T follicular helper cell (primary cell): ENCODE measurements at places on chromosomes 12 and 14.

- DNase-seq = peak; percentile 82
These were observed at the start of gene PPP1R3E for GRCh38 chr14:23302290-23303225. PPP1R3E (minus strand) TSS chr14:23302859; CDS start chr14:23302576, 283 bp downstream.

- DNase-seq = no peak
These were observed 116.6 kb downstream of the ETV6 start for GRCh38 chr12:11765817-11766794.

DNA sequence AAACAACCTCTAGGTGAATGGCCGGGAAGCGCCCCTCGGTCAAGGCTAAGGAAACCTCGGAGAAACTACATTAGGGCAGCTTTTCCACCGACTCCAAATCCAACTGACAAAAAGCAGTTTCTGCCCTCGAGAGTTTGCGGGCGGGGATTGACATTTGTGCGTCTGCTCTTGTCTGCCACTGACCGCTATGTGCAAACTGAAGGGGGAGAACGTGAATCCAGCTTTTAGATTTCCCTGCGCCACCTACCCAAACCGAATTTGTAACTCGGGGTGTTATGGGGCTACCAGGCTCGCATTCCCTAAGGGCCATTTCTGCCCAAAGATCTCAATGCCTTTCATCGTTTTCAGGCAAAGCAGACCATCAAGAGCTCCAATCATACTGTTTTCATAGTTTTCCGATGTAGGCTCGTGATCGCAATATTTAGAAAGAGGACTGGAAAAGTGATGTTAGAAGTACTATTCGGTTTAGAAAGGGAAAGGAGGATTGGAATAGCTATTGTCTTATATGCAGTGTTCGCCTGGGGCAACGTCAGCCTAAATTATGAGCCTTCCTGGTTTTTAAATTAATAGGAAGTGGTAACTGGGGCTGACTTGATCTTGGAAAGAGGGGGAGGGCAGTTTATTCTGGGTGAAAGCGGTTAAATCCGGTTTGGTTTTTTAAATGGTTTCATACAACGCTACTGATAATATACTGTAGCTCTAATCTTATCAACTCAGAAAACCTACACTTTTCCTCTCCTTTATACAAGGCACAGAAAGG is 45.4 kb downstream of the BCAT1 start:
- DNase-seq = no peak

- DNase-seq = no peak
These were observed 32.8 kb downstream of the MSRB3 start for GRCh38 chr12:65311260-65311659.

DNA sequence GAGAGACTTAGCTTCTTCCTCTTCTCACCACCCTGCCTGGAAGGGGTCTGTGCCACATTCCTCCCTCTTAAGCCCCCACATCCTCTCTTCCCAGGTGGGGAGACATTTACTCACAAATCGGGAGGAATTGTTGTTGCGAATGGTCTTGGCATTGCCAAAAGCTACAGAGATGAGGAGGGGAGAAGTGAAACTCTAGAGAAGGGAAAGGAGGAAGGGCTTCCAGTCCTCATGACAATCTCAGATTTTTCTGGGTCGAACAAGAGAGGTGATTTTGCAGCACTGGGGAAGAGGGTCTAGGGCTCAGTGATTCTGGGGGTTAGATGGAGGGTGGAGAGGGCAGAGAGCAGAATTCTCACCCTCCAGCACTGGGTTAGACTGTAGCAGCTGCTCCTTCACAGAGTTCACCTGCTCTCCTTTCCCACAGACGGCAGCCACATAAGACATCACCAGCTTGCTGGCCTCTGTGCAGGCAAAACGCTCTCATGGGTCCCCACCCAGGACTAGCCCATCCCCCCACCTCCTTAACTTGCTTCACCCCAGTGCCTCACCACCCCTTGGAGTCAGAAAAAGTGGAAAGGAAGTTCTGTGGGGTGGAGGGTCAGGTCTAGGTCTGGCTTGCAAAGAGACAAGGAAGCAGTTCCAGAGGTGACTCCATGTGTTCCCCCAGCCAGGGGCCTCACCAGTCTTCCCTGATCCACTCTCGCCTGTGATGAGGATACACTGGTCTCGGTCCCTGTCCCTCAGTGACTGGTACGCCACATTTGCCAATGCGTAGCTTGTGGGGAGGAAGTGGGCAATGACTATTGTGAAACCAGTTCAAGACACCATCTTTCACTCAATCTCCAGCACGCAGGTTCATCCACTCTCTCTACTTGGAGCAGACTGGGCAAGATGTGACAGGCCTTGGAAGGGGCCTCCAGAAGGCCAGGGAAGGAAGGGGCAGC is 2.7 kb downstream of the MYO1A start:
- DNase-seq = no peak

- no peak for DNase-seq
These were observed 7.4 kb upstream of the EPS8 start for GRCh38 chr12:15796493-15797141.

DNA sequence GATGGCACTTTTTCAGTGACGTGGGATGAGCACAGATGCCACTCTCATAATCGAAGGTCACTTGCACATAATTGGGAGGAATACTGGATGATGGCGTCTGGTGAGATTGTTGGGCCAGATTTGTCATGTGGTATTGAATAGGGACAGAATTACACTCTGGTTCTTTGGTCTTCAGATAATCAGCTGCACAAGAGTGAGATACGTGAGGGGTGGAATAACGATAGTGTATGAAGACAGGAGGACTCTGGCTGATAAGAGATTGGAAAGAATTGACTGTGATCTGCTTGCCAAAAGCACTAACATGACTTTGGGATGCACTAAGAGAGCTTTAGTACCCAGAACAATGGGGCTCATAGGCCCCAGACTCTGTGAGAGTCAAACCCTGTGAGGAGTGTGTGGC is 7.0 kb upstream of the RABGGTA start:
- DNase-seq = no peak

DNA sequence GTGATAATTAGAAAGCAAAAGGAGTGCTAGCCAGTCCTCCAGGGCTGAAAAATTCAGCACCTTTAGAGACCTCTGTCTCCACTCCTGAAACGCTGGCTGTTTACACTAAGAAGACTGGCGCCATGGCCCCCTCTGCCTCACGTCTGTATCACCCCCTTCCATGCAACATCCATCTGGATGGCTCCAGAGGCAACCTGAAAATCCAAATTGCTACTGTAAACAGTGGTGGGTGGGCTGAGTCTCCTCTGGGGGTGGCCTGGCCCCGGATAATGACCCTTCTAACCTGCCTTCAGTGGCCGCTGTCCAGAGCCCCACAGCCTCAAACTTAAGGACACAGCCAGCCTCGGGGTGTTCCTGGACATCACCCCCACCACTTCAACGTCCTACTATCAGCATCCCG is 1.4 kb downstream of the PRKD1 start:
- DNase-seq = no peak

DNA sequence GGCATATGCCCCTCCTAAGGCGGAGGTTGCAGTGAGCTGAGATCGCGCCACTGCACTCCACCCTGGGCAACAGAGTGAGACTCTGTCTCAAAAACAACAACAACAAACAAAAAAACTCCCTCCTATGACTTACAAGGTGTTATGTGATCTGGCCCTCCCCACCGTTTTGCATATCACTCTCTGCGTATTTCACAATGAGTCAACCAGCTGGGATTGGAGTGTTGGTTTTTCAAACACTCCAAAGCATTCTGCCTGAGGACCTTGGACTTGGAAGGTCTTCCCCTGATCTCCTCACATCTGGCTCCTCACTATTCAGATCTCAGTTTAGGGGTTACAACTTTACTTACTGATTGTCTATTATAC is 14.0 kb downstream of the MANSC1 start:
- no peak for DNase-seq

DNA sequence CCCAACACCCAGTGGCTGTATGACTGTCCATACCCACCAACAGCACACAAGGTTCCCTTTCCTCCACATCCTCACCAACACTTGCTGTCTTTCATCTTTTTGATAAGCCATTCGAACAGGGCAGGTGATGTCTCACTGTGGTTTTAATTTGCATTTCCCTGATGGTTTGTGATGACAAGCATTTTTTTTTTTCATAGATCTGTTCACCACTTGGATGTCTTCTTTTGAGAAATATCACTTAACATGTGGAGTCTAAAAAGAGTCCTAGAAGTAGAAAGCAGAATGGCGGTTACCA is 198.1 kb upstream of the DIO3 start:
- no peak for DNase-seq

DNA sequence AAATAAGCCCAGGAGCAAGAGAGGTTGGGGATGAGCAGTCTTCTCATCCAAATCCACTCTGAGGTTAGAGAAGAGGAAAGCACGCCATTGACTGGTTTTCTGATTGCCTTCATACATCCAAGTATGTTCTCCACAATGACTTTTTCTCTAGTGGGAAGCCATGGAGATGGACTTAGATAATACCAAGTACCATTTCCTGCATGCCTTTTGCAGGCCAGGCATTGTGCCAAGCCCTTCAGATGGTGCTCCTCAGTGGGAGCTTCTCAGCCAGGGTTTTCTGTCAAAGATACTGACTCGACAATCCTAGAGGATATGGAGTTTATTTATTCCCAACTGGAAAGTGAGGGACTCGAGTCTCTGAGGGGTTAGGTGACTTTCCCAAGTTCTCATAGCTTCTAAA is 218.0 kb downstream of the ZFP36L1 start:
- no peak for DNase-seq

DNA sequence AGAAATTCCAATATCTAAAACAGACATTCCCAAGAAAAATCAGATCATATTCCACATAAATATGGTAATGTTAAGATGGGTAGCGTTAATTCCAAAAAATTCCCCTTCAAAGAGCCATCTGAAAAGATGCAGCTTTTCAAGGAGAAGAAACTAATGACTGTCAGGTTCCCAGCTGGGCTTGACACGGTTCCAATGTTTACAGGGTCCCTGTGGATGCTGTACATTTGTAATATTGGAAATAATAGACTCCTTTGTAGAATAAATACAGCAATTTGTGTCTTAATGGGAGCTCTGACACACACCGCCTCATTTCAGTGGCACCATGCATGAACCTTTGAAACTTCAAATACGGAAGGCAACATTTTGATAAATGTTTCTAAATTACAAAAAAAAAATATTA is 140.6 kb downstream of the ITPR2 start:
- DNase-seq = no peak

DNA sequence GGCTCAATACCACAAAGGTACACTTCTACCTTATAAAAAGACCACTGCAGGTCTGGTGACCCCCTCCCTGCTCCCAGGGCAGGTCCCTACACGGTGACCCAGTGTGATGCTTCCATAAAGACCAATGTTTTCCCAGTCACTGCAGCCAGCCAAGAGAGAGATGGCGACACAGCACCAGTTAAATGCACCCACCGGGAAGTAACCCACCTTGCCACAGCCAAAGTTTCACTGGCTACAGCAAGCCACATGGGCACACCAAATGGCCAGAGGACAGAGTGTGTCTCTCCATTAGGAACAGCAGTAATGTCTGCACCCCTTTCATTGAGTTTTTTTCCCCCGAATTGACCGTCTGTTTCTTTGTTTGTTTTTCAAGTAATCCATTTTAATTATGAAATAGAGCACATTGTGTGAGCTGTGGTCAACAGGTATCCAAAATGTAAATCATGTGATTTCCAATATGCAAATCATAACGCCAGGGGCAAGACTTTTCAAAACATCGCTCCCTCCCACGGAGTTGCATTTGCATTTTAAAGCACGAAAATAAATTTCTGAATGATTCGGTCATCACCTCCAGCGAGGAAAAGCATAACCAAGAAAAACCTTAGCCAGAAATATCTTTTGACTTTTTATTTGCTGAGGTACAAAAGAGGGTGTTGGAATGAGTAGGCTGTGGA is 48.9 kb upstream of the EML1 start:
- DNase-seq = no peak

- DNase-seq = no peak
These were observed 2.8 kb upstream of the TMEM229B start for GRCh38 chr14:67491285-67491684.

DNA sequence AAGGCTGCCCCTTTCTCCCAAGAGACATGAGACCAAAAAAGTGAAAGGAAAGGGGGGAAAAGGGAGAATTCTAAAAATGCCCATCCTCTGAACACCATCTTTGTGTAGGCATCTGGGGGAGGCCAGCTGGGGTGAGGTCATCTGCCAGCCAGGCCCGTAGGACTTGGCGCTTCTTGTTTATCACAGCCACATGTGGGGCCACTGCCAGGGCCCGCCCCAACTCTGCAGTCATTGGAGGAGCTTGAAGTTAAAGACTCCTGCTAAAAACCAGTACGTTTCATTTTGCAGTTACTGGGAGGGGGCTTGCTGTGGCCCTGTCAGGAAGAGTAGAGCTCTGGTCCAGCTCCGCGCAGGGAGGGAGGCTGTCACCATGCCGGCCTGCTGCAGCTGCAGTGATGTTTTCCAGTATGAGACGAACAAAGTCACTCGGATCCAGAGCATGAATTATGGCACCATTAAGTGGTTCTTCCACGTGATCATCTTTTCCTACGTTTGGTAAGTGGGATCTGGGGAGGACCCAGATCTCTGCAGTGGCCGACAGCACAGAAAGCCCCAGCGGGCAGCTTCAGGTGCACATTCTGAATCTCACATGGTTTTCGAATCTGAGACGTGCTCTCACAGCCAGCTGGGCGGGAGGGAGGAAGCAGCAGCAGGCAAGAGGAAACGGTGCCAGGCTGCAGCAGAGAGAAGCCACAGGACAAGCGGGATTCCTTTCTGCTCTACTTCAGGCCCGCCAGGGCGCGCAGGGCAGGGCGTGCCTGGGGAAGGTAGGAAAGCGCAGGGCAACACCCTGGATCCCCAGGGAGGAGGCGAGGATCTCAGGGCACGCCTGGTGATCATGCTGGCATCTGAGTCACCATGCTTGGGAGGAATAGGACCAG is at the start of gene P2RX7:
P2RX7 (plus strand) TSS at position 276 of the 881 bp plus-strand sequence; CDS start at position 371, 95 bp downstream.
- no peak for DNase-seq

DNA sequence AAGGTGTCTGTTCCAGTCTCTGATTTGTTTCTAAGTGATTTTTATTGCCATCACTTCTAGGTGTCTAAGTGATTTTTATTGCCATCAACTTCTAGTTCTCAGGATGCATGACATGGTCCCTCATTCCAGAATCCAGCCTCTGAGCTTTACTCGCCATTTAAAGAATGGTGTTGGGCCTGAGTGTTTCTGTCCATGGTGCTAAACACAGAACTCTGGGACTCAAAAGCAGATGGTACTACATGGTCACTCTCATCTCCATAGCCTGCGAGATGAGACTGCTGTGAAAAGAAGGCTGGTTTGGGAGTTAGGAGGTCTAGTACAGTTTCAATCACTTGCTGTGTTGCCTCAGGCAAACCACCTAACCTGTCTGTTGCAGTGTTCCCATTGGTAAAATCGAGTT is 276.6 kb downstream of the NRXN3 start:
- DNase-seq = no peak

GRCh38 chr14:102889615-102890014 is 32.8 kb upstream of the AMN start:
- no peak for DNase-seq

DNA sequence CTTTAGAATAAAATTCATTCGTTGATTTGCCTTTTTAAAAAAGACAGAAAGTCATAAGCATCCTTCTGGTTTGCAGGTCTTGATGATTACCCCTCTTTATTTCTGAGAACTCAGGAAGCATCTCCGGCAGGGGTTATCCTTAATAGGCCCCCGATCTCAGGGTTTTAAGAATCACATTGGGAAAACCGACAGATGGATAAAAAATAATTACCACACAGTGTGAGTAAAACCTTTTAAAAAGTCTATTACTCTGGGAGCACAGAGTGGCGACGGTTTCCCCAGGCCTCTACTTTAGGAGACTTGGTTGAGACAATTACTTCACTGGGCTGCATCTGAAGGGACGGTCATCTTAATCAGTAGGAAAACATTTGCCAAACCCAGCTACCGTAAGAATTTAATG is 56.5 kb downstream of the KCNMB4 start:
- DNase-seq = no peak
